ENCODE measurements at places on chromosomes 12 and 14.

GRCh38 chr12:230925-231671, 17.1 kb upstream of the SLC6A12 start:
- no peak for DNase-seq

- no peak for DNase-seq
Measured at GRCh38 chr12:70448371-70448770, 82.3 kb downstream of the KCNMB4 start.

- DNase-seq: no peak
Measured at GRCh38 chr12:104825408-104825807, 132.7 kb downstream of the SLC41A2 start.

DNA sequence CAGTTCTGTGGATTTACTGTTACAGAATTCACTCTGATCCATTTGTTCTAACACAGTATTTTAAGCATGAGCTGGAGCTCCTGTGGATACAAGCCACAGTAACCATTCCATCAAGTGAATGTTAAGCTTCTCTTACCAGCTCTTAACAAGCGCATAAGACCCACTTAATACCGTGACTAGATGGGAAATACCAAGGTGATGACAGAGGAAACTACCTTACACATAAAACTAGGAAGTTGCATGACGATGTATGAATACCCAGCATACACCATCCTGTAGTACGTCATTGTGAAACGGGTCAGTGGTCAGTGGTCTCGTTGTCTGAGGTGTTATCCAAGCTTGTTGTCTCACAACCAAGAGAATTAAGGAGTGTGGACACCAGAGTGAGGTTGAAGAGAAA, 2.0 kb upstream of the GALC start:
- DNase-seq: no peak

GRCh38 chr12:117513353-117513752, 151.9 kb upstream of the NOS1 start:
- no peak for DNase-seq

GRCh38 chr12:91952916-91953315, 192.7 kb downstream of the BTG1 start:
- no peak for DNase-seq

- no peak for DNase-seq
Measured at GRCh38 chr12:120428597-120429229, 9.2 kb upstream of the COX6A1 start.

DNA sequence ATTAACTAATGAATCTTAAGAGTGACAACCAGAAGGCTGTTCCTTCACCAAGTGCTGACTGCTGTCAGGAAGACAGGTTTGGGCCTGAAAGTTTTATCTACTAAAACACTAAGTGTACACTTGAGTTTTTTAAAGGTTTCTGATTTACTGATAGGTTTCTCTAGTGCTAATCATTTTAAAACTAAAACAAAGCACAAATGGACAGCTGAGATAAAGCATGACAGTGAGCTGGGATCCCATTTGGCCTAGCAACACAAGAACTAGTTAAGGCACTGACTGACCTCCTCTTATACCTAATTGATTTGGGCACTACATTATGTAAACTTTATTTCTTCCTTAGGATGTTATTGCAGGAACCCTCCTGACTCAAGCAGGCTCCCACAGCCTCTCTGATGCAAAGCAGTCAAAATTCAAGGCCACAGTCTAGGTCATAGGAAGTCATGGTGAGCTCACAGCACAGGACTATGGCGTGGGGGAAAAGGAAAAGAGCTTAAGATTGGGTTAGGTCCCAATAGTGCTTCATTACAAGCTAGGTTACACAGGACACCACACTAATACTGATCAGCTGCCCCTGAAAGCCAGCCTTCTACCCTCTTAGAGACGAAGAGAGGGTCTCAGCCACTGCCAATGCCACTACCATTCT, 3.5 kb downstream of the STXBP6 start:
- no peak for DNase-seq

GRCh38 chr12:106493531-106493930, 89.3 kb upstream of the RFX4 start:
- DNase-seq: no peak

- no peak for DNase-seq
Measured at GRCh38 chr14:51356381-51356780, 116.3 kb downstream of the TMX1 start.

DNA sequence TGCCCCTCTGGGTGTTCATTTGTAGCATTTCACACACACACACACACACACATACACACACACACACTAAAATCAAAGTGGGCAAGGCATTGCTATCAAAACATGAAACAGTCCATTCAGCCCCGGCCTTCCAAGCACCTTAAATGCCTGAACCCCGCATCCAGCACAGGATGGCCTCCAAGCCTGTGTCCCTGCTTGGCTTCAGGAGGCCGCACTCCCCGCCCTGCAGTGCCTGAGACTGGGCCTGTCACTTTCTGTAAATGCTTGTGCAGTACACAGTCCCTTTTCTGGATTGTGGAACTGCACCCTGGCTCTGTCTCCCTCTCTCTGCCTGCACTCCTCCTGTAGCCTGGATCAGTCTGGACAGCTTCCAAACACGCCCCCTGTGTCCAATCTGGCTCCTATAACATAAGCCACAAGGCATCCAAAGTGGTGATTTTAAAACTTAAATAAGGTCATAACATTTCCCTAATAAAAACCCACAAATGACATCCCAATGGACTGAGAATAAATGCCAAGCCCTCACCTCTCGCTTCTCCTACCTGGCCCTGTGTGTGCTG, 972.2 kb upstream of the TMEM132C start:
- no peak for DNase-seq

- DNase-seq: no peak
Measured at GRCh38 chr12:112327209-112327938, 54.9 kb downstream of the HECTD4 start.

- DNase-seq: no peak
Measured at GRCh38 chr14:100234511-100234910, 4.4 kb upstream of the YY1 start.

DNA sequence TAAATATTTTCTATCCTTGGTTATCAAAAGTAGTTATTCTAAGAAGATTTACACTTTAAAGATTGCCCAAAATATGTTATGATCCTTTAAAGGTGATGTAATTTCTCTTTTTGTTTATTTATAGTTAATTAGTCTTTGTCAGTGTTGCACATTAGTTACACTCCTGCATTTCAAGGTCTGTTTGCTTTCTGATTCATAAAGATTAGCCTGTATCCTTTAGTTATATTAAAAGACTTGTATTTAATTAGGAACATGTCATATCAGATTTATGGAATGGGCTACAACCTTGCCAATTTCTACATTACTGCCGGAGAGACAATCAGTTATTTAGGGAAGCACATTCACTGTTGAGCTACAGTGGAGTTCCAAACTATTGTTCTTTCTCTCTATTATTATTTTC, 3.5 kb downstream of the EPYC start:
- DNase-seq: no peak

GRCh38 chr12:4817880-4818279, 91.8 kb upstream of the KCNA1 start:
- DNase-seq: peak; percentile 11

- peak; percentile 77 for DNase-seq
Measured at GRCh38 chr12:32120419-32120818, 13.8 kb downstream of the BICD1 start.

DNA sequence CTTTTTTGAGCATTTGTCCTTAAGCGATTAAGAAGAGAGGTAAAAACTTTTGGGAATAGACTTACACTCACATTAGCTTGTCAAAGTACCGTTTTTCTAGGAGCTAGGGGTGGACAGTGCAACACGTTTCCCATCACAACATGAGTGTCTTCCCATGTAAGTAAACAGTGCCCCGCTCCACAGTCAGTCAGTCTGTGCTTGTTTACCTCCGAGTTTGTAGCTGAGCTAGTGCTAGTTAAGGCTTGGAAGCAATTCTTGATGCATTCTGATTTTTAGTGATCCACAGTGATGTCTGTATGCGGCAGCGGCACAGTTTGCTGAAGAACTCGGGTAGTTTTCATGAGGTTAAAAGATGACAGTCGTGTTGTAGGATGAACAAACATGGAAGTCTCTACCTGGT, 941 bp downstream of the ZDHHC17 start:
- peak; percentile 22 for DNase-seq

GRCh38 chr12:124078800-124079199, 105.8 kb downstream of the ZNF664 start:
- DNase-seq: no peak

- DNase-seq: no peak
Measured at GRCh38 chr12:93622485-93622884, 50.0 kb downstream of the SOCS2 start.

DNA sequence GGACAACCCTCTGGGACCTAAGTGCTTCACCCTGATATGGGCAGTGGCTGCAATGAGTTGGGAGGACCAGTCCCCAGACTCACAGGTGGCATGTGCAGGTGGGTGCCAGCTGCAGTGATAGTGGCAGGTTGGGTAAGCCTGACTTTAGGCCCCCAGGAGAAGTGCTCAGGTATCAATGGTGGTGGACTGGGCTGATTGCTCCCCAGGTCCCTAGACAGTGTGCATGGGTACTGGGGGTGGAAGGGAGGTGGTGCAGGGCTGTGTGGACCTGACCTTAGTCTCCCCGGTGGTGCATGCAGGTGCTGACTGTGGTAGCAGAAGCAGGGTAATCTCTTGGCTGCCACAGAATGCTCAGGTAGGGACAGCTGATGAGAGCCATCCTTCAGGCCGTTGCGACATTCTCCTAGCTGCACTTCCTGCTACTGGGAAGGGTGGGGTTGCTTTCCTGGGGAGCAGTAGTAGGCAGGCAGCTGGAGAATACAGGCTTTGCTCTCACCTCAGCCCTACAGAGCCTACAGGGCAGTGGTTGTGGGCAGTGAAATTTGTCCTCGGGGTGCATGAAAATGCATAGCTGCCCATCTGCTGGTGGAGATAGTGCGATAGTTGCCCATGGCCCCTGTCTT, 33.3 kb upstream of the CCND2 start:
- DNase-seq: no peak

DNA sequence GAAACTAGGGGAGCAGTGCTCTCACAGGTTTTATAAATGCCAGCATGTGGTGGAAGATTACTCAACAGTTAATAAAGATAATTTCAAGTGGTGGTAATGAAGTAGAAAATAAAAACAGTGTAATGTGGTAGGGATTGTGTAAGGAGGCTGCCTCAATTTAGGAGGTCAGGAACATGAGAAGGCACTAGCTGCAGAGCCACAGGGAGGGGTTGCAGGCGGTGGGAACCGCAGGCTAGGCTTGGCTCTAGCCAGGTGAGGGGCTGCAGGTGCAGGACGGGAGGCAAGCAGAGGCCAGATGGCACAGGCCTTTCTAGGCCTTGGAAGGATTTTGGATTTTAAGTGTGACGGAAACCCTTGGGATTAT, 768 bp downstream of the METTL25 start:
- no peak for DNase-seq

All from NCI-H2227 treated with DMSO at 0.1 percent for 48 hours (cell line).